Femur (tissue), 1 donor: ENCODE measurements at places on chromosomes 1 and 21.

- no peak for DNase-seq
Observed at GRCh38 chr1:178581351-178582303, 68.7 kb downstream of the TEX35 start.

DNA sequence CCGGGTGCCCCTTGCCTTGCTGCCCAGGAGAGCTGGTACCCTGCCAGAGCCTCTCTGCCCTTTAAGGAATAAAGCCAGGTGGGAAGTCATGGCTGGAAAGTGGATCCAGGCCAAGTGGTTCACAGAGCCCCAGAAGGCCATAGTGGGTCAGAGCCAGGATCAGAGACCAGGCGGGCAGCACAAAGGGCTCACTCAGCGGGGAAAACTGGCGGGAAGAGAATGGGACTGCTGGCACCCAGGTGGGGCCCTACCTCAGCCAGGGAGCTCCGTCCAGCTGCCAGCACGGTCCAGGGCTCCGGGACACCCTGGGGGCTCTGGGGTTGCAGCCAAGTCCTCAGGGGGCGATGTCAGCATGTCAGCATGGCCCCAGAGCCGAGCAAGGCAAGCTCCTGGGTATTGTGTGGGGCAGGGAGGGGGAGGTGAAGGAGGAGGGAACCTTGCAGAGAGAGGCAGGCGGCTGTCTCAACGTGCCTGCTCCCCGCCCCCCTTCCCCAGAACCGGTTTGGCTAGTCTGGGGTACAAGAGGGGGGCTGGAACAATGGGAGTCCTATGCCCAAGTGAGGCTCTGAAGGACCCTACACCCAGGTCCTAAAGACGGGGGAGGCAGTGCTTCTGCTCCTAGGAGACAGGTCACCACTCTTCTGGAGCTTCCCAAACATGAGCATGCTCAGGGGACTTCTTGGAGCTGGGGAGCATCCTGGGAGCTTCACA is at the start of gene ARHGEF19:
ARHGEF19 (minus strand) TSS at position 402 of the 711 bp plus-strand sequence. CDS start 3,598 bp downstream, outside the sequence.
- DNase-seq = no peak

- no peak for DNase-seq
Observed at GRCh38 chr1:212568978-212569537, 39.5 kb upstream of the ATF3 start.

GRCh38 chr1:99535470-99536164 is 110.3 kb upstream of the PALMD start:
- DNase-seq = no peak

DNA sequence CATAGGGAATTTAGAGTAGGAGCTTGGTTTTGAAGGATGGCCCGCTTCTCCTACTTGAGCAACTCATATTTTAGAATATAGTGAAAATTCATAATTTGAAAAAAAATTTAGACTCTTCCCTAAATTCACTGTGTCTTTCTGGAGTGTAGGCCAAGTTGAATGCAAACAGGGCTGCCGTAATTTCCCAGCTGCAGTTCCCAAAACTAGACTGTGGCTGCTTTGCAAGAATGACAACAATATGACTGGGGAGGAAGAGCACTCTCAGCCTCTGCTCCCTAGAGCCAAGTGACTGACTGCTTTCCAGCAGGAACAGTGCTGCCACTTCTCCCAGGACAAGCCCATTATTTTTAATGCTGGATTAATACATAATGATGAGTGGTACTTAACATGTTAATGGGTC is 209.0 kb downstream of the RHOU start:
- no peak for DNase-seq

DNA sequence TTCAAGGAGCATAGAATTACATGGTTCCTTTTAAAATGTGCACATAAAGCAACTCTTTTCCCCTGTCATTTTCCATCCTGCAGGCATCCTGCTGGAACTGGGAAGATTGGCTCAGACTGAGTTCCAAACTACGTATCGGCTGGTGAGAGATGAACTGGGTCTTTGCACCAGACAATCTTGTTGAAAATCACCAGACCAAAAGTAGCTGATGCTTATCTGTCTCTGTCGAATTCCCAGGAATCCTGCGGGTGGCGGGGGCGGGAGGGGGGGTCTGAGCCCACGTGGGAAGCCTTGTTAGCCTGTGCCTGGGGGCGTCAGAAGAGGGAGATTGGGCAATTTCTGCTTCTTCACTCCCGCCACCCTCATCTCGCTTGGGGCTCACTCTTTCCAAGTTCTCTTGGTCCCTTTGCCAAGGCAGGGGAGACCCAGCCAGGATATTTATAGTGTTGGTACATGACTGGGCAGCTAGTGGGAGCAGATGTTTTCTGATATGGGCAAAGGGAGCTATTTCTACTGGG is 90.1 kb upstream of the SLC25A33 start:
- peak; percentile 63 for DNase-seq

DNA sequence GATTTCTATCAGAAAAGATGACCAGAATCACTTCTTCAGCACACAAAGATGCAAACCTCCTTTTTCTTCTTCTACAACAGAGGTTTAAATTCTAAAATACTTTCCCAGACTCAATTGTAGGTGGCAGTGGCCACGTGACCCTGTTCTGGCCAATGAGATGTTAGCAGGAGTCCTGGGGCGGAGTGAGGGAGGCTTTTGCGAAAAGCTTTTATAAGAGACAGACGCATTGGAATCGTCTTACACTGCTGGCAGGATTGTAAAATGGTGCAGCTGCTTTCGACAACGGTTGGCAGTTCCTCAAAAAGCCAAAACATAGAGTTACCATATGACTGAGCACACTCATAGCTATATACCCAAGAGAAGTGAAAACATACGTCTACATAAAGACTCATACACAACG is 87.0 kb upstream of the MAGI3 start:
- DNase-seq = no peak

DNA sequence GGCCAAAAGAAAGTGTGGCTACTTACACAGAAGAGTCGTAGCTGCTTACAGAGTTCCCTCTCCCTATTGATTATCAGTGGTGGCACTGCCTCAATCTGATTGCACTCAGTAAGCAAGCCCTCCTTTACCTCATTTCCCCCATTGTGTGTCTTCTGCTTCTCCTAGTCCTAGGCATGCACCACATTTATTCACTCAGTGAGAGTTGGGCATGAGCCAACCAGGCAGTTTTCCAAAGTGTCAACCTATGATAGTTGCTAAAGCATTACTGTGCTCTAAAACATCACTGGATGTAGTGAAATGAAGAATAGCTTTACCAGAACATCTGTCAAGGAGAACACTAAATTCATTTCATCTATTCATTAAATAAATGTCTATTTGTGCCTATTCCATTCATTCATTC is 19.3 kb downstream of the GJA5 start:
- no peak for DNase-seq

GRCh38 chr1:239587066-239587465 is 200.7 kb downstream of the CHRM3 start:
- DNase-seq = no peak

GRCh38 chr1:102163799-102164198 is 167.1 kb upstream of the OLFM3 start:
- no peak for DNase-seq

- no peak for DNase-seq
Observed at GRCh38 chr1:164518692-164519332, 40.2 kb upstream of the PBX1 start.

- no peak for DNase-seq
Observed at GRCh38 chr21:46028573-46029091, 47.1 kb downstream of the COL6A1 start.

- DNase-seq = no peak
Observed at GRCh38 chr1:163774978-163775620, 453.3 kb downstream of the NUF2 start.

DNA sequence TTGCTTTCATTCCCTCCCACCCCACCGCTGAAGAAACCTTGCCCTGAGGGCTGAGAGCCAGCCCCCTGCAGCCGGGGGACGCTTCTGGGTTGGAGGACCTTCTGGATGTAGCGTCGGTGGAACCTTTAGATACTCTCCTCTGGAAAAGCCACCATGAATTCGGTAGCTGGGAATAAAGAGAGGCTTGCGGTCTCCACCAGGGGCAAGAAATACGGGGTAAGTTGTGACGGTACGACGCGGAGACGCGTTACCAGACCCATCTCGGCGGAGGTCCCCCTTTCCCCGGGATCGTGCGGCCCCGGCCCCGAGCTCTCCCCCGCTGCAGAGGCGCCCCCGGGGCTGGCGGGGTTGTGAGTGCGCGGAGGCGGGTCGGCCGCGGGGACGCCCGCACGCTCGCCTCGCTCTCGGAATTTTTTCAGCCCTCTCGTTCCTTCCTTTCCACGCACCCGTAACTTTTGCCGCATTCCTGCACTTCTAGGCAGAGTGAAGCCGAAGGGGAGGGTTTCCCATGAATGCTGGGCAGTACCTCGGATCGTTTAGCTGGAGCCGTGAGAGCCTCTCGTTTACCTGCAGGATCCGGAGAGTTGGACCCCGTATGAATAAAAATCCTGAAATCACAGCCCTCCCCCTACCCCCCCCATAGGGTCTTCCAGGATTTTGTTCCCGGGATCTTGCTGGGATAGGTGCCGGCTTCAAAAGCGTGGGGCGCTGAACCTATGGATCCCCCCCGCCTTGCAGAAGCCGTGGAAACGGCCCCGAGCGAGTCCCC is 671 bp downstream of the KIF26B start:
- DNase-seq = peak; percentile 33
